ENCODE measurements at places on chromosomes 3 and 15.

DNA sequence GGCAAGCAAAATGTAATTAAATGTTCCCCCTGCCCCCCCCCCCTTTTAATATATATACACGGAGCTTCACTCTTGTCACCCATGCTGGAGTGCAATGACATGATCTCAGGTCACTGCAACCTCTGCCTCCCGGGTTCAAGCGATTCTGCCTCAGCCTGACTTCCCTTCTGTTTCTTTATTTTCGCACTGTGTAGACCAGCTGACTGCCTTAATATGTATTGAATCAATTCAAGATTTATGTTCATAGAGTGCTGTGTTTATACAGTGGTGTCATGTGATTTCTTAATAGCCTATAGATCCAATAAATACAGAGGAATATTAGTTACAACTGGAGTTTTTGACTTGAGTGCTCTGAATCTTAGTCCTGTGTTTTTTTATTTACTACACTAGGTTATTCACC lies 39.0 kb downstream of the SLC25A36 start:
- DNase-seq, result no peak

DNA sequence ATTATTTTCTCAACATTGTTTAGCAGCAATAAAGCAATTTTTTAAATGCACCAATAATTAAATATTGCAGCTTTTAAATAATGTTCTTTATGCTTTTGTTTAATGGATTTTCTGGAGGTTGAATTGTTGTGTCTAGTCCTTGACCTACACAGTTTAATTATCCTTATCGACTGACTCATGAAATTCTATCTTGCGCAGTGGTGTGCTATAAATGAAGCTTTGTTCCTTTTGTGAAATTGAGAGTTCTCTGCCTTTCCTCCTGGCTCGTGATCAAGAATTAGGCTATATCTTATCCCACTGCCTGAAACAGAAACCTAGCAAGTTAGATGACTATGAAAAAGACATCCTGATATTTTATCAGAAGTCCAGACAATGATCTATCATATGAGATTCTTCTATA lies 37.0 kb upstream of the PIK3R4 start:
- DNase-seq, result no peak

GRCh38 chr15:31098953-31099740 lies 2.4 kb downstream of the TRPM1 start:
- no peak for DNase-seq

- DNase-seq, result no peak
Observed at GRCh38 chr3:160768918-160769317, 12.9 kb downstream of the PPM1L start.

- DNase-seq, result no peak
Observed at GRCh38 chr3:43779850-43780249, 89.1 kb downstream of the ABHD5 start.

DNA sequence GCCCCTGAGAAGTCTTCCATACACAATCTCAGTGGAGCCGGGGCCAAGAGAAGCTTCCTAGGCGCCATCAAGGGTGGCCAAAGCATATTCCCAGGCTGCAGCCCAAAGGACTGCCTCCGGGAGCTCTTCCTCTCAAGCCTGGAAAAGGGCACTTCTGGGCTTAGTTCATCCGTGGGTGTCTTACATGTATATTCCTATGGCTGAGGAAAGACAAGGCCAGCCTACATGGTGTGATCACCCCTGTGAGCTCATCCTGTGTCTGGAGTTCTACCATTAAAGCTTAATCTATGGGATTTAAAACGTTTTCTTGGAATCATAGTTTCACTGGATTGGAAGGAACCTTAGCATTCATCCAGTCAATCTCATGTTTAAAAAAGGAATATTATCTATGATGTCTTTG lies 21.9 kb upstream of the TIMP4 start:
- DNase-seq, result no peak

GRCh38 chr3:19891740-19892139 lies 42.3 kb downstream of the EFHB start:
- DNase-seq, result no peak

- no peak for DNase-seq
Observed at GRCh38 chr15:80974914-80975313, 14.7 kb downstream of the MESD start.

DNA sequence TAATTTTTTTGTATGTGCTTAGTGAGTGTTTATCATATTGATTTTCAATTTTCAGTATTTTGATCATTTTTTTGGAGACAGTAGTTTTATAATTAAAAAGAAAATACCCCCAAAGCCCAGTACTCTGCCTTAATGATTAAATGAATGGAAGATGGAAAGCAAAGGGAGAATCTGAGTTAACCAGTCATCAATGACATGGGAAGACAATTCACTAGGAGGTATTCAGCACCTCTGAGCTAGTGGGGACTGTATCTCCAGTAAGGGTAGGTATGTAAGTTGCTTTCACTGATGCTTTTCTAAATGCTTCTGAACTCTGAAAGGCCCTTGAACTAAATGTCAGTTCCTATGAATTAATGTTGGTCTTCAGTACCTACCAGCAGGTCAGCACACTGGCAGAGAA lies 590.4 kb upstream of the DPPA4 start:
- no peak for DNase-seq

GRCh38 chr15:26438316-26438715 lies 334.6 kb downstream of the GABRB3 start:
- DNase-seq, result no peak

DNA sequence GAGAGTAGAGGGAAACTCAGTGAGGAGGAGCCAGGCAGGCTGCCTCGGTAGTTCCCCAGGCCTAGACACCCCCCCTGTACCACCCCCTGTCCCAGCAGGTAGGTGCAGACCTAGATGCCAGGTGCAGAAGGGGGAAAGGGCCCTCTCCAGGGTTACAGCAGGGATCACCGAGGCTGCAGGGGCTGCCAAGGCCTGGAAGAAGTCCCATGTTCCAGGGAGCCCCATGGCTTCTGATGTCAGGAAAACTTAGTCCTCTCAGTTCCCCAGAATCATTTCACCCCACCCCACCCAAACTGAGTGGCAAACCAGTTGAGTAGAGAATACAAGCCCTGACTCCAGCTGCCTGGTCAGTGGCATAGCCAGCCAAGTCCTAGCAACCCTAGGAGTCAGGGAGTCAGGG lies 7.4 kb upstream of the SEMA3B start:
- no peak for DNase-seq

- no peak for DNase-seq
Observed at GRCh38 chr3:53776494-53777101, 69.6 kb downstream of the CHDH start.

GRCh38 chr3:71987089-71987735 lies 202.3 kb upstream of the PROK2 start:
- DNase-seq, result no peak

- DNase-seq, result no peak
Observed at GRCh38 chr15:23910030-23910429, 222.9 kb upstream of the NDN start.

GRCh38 chr3:155093261-155093660 lies 13.1 kb downstream of the MME start:
- DNase-seq, result no peak

- no peak for DNase-seq
Observed at GRCh38 chr3:183629546-183630301, 5.7 kb upstream of the KLHL24 start.

DNA sequence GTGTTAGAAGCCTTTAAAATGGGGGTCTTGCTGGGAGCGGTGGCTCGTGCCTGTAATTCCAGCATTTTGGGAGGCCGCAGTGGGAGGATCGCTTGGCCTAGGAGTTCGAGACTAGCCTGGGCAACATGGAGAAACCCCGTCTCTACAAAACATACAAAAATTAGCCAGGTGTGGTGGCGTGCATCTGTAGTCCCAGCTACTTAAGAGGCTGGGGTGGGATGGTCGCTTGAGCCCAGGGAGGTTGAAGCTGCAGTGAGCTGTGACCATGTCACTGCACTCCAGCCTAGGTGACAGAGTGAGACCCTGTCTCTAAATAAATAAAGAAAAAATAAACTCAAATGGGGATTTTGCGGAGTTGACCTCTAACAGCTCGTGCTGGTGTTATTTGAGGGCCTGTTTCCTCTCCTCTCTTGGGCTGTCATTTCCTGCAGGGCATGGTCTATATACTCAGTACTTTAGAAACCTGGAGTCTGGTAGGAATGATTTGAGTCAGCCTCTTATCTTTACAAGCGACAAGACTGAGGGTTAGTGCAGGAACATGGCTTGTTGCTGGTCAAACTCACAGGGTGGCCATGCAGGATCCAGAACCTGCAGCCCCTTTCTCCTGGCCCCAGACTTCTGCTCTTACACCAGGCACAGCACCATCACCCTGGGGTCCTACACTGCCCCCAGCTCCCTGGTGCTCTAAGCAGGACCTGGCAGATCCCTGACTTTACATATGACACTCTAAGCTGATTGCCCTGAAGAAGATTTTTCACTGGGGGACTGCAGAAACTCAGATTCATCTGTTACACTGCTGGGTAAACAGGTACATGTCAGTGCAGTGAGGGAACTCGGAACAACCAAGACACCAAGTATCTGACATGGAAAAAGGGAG lies 15.1 kb downstream of the EHD4 start:
- no peak for DNase-seq

GRCh38 chr3:132222868-132223538 lies 94.2 kb upstream of the ACP3 start:
- DNase-seq, result no peak

DNA sequence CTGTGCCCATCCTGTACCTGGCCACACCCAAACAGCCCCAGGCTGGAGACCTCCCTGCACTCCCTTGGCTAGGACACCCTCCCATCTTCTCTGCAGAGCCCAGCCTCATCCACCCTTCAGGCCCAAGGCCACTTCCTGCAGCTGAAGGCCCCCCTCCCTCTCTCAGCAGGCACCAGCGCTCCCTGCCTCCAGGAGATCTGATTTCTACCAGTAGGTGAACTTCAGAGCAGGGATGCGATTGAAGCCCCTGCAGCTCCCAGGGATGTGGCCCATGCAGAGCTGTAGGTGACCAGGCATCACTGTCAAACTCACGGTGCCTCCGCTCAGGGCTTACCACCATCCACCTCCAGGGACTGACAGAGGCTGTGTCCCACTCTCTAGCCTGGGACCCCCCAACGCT lies 96.3 kb downstream of the NUP210 start:
- DNase-seq, result no peak

- DNase-seq, result no peak
Observed at GRCh38 chr3:14783480-14784086, 35.2 kb upstream of the FGD5 start.

DNA sequence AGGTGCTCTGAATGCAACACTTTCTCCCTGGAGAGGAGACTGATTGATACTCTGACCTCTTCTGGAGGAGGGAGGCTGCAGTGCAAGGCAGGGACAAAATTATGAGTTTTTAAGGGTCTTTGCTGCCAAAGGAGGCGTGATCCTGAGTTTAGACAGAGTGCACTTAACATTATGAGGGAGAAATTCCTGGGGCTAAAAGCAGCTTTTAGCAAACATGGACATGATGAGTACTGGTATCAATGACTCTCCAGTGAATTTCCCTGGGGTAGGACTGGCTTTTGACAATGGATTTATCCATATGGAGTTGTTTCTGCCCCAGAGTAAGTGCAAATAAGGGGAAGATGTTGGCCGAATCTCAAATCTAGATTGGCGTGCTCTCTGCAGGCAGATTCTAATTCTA lies 133.1 kb downstream of the THSD4 start:
- no peak for DNase-seq

GRCh38 chr15:23565395-23566070 lies at the start of gene MKRN3:
Gene MKRN3 (plus strand): TSS chr15:23565674. CDS start chr15:23565783, 109 bp downstream.
- DNase-seq, result no peak

DNA sequence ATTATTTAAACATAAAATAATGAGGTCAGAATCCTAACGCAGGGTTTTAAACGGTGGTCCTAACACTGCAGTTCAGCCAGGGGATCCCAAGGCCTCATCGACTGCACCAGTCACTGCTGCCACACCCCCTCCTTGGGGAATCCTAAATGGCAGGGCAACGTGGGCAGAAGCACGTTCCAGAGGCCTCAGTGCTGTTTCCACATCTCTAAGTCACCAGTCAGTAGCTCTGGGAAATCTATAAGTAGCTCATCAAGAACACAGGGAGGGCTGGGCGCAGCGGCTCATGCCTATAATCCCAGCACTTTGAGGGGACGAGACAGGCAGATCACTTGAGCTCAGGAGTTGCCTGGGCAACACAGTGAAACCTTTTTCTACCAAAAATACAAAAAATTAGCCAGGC lies 47.5 kb downstream of the PRTG start:
- no peak for DNase-seq

DNA sequence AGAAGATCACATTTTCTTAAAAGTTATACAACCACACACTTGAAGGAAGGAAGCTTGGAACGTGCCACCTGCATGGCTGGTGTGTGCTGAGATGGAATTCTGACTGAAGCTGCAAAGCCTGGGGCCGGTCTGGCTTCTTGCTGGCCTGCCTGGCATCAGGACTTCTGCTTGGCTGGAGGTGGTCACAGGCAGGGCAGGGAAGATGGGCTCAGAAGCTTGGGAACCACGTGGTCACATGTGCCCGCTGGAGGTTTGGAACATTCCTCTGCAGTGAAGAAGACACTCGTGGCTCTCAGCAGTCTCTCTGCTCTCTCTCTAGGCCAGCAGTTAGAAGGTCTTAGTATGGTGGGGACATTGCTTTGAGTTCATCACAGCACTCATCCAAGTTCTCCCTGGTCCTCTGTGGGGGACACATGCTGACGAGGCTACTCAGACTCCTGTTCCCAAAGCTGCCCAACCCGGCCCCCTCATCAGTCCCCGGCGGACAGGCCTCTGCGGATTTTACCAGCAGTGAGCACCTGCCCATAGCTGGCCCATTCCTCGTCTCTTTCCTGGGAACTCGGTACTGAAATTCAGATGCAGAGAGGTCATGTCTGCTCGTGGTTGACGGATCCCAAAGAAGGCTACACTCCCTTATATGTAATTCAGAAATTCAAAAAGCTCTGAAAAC lies 229.0 kb downstream of the ADAMTS17 start:
- DNase-seq, result no peak

DNA sequence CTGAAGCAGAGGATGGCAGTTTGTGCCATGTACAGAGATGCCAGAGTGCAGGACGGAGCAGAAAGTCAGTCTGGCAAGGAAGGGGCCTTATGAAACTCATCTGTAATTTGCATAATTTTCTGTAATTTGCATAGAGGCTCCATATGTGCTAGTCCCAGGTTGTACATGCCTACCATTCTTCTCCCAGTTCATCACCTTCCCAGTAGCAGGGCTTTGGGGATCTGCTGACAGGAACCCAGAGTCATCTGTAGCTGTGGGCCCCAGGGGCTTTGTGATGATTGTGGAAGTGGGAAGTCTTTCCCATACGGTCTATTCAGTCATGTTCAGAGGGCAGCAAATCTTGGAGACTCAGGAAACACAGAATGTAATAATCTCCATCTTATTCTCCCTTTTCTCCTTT lies 42.4 kb upstream of the SIAH2 start:
- no peak for DNase-seq

DNA sequence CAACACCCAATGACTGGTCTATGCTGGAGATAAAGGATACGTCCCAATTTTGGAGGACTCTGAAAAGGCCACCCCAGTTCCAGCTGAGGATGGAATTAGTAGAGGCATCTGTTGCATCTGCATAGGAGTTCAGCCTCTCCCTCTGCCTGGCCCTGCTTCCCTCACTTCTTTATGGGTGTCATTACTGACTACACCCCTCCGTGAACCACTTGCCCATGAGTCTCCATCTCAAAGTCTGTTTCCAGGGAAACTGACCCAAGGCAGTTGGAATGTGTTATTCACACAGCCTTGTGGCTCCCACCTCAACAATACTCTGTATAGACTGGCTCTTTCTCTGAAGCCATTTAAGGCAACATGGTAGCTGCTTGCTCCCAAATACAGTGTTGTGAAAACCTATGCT lies 21.4 kb upstream of the PCOLCE2 start:
- no peak for DNase-seq

- no peak for DNase-seq
Observed at GRCh38 chr15:69644876-69645275, 192.3 kb downstream of the RPLP1 start.

GRCh38 chr3:11820531-11821041 lies 26.1 kb downstream of the TAMM41 start:
- DNase-seq, result no peak

- DNase-seq, result peak; percentile 27
Observed at GRCh38 chr15:68819495-68820294, 1.0 kb downstream of the ANP32A start.
